ENCODE measurements at places on chromosomes 4 and X.

DNA sequence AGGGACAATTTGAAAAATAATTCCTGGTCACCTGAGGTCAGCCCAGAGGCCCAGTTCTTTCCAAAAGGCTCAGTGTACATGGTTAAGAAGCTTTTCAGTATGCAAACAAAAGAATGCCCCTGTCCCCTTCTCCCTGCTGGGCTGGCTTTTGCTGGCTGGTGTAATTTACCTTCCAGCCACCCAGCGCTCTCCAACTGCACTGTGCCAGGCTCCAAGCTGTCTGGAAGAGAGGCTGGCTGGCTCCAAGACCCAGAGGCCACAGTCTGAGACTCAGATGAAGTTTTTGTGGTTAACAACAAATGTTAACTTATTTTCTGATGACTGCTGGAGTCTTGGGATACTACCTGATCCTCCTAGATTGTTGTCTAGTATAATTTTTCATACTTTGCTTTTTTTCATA, 11.9 kb upstream of the KIT start:
- no peak for DNase-seq

GRCh38 chr4:12724510-12724909, 759.6 kb downstream of the RAB28 start:
- no peak for DNase-seq

DNA sequence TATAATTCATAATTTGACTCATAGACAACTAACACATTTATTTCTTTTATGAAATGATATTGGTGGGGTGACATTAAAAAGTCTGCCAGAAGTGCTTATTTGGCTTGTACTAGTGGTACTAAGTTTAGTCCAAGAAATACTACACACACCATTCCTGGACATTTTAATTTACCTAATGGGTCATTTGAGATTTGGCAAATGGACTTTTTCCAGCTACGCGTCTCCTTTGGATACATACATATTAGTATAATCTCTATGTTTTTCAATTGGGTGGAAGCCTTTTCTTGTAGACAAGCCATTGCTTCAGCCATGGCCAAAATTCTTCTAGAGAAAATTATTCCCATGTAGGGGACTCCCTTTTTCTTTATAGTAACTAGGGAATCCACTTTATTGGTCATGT, 968.5 kb downstream of the C4orf33 start:
- DNase-seq: no peak

DNA sequence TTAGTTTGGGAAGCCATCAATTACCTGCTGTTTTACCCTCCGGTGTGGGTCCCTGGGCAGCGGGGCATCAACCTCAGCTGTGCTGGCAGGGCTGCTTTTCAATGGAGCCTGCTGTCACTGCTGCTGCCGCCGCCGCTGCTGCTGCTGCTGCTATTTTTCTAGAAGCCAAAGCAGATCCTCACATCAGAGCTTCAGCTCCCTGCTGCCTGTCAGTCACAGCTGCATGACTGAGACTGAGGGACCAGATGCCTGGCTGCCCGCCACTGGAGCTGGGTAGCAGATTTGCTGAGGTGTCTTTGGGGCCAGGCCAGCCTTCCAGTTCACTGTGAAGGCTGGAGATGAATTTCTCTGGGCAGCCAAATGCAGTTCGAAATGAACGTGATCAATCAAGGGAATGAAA, 200.3 kb upstream of the NHS start:
- peak; percentile 55 for DNase-seq

- DNase-seq: no peak
These were observed 327.0 kb upstream of the NOCT start for GRCh38 chr4:138688408-138689085.

DNA sequence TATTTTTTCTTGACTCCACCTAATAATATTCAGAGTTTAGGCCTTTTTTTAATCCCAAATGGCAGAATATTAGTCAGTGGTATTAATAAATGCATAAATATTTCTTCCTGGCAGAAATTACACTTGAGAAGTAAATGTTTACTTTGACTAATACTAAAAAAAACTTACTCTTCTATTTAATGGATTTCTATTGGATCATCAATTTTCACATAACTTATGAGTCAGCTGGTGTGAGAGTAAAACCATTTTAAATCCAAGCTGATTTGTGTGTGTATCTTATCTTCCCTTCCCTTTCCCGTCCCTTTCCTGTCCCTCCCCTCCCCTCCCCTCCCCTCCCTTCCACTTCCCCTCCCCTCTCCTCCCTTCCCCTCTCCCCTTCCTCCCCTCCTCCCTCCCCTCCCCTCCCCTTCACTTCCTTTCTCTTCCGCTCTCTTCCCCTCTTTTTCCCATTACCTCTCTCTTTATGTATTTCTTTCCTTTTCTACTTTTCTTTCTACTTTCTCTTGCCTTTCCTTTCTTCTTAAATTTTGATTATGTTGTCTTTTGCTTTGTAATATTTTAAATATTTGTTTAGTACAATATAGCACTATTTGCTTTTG, 630.1 kb upstream of the EPHA5 start:
- DNase-seq: no peak

GRCh38 chr4:78437608-78438088, 113.9 kb upstream of the ANXA3 start:
- DNase-seq: no peak

- DNase-seq: no peak
These were observed 253.4 kb downstream of the MAPK10 start for GRCh38 chr4:86106475-86106874.

GRCh38 chr4:112910109-112910736, 139.2 kb upstream of the ANK2 start:
- DNase-seq: no peak

DNA sequence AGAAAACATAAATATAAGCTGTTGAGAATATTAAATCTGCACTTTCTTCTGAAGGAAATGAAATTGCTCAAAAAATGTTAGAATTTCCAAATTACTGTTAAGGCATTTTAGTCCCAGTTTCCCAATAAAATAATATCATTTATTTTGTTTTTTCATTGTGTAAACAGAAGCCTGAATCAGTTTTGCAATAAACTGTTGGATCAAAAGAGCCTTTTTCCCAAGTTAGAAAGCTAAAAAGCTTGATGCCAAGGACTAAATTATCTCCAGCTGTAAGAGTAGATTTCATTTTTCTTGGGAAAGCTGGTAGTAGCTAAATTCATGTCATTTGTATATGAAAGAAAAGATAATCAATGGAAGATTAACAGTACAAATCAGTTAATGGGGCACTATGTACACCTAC, 95.8 kb downstream of the RNF150 start:
- DNase-seq: no peak

DNA sequence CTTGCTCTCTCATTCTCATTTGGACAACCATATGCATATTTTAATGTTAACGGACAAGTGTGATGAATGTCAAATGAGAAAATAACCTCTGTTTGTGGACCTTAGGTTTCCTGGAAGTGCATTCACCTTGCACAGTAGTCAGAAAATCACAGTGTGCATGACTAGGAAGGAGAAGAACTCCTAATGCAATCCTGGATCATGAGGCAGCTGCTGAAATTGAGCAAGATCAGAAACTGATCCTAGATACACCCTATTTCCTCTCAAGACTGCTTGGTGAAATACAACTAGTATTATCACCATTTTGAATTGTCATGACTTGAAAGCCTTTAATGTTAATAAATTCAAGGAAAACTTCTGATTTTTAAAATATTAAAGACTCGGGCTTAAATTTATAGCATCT, 1148.9 kb downstream of the STIM2 start:
- DNase-seq: no peak

DNA sequence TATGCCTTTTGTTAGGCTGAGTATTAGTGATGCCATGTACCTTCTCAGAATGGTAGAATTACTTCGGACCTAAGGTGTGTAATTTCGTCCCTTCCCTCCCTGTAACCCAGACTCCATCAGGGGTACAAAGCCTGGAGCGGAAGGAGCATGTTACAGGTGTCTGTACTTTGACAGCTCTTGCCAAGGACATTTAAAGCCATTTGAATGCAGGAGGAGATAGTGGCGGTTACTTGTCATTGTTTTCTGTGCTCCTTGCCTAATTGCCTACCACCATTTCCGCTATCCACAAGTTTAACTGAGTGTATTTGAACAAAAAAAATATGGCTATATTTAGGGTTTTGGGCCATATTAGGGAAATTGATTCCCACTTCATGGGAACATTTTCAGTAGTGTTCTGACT, 1.8 kb downstream of the FNIP2 start:
- no peak for DNase-seq

- no peak for DNase-seq
These were observed 264.0 kb downstream of the TRIML1 start for GRCh38 chr4:188403272-188403671.

- DNase-seq: no peak
These were observed 692.5 kb downstream of the CENPC start for GRCh38 chr4:66852843-66853242.

DNA sequence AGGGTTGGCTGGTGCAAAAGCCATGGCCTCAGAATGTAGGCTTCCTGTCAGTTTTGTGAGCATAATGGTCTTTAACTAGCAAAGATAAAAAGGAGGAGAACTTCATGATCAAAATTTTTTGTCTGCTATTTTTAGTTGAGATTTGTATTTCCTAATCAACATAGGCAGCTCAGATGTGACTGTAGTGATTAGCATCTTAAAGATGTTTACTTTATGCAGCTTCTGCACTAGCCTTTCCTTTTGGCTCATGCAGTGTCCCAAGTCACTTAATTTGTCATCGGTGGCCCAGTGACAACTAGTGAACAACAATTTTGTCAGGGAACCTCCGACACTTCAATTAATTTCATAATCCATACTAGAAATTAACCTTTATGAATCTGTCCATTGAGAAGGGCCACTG, 109.8 kb downstream of the CEP135 start:
- no peak for DNase-seq

DNA sequence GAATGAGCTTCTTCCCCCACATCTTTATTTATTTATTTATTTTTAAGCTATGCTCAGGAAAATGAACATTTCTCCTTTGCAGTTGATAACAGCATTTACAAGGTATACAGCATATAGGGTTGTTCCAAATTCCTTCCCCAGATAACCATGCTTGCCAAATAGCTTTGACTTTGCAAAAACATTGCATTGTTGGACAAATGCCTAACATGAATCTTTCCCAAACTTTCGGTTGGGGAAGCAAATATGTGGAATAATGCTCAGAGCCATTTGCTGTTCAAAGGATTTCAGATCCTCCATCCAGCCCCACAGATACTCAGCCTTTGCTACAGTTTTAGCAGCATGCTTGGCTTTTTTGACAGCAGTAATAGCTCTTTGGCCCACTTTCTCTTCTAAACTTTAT, 127.2 kb upstream of the AGA start:
- no peak for DNase-seq

DNA sequence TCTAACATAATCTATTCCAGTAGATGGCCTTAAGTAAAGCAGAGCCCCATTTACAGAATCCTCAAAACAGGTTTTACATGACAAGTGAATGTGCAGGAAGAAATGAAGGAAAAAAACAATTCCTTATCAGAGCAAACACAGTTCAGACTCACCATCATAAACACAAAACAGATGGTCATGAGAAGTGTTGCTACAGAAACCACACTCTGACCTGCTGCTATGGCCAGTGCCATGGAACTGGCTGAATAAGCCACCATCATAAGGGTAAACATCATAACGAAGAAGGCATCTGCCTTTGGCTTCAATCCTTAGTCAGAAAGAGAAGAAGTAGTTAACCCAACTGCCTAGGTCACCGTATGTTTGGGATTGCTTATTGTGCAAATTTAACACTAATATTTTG, 61.1 kb downstream of the ABCG2 start:
- DNase-seq: no peak

DNA sequence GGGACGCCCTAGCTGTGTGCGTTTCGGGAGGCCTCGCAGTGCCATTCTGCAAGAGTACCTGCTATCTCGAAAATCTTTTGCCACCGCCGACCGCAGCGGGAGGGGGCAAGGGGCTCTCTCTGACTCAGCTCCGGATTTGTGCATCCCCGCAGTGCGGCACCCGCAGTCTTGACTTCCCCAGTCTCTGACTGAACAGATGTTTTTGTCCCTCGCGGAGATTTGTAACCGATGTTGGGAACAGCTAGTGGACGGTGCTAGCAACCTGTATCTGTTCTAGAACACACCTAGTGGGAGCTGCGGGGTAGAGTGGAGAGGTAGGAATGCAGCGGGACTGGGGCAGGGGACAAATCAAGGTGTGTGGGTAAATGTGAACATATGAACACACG, 17.2 kb downstream of the NKX6-1 start:
- no peak for DNase-seq

DNA sequence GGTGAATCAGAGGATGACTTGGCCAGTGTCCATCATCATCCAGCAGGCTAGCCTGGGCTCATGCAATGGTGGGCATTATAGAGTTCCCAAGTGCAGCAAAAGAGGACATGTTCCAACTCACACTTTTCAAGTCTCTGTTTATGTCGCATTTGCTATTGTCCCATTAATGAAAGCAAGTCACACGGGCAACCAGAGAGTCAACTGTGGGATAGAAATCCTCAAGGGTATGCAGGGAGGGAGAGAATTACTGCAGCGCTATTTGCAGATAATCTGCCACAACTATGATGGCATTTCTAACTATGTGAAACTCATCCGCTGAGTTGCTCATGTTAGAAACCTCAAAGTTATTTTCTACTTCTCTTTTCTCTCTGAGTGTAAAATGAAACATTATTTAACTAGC, 78.5 kb upstream of the TAB3 start:
- DNase-seq: no peak

DNA sequence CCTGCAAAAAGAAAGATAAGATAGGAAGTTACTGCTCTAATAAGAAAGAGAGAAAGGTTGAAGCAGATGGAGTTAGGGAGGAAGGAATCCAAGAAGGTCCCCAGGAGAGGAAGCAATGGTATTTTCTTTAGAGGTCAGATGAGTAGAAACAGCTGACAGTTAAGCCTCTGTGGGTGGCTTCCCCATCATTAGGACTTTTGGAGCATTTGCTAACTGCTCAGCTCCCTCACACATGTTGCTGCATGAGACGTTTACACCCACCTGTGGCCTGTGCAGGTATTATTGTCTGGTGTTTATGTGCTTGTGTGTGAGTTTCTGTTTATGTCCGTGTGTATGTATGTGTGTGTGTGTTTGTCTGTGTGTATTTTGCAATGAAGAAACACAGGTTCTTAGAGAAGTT, 346.8 kb downstream of the RAB28 start:
- DNase-seq: no peak

DNA sequence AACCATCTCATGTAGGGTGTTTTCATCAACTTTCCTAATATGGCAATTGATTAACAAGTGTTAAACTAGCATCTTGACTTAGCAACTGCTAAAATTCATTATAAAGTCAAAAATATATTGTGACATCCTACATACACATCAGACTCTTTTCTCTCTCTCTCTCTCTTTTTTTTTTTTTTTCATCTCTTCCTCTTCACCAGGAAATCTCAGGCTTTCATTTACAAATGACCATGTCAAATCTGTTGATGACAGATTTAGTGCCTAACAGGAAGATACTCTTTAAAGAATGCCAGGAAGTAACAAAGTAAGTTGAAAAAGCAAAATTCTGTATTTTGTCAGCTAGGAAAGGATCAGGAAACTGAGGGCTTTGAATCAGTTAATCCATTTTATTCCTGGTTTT, 365.5 kb downstream of the PCDH7 start:
- DNase-seq: no peak

- no peak for DNase-seq
These were observed 1.3 kb downstream of the ASB12 start for GRCh38 chrX:64229154-64229553.

GRCh38 chr4:107736924-107737448, 17.0 kb upstream of the PAPSS1 start:
- no peak for DNase-seq

GRCh38 chr4:98921292-98921691, 7.6 kb downstream of the EIF4E start:
- DNase-seq: no peak

GRCh38 chrX:136866337-136867095, 14.0 kb downstream of the RBMX start:
- DNase-seq: no peak

GRCh38 chr4:156764846-156765245, 206.8 kb downstream of the PDGFC start:
- DNase-seq: no peak

GRCh38 chrX:32538554-32538953, 672.8 kb downstream of the DMD start:
- DNase-seq: no peak

Data from hypothalamus (tissue), 51 donors.